ENCODE measurements at places on chromosomes 1 and 21.

DNA sequence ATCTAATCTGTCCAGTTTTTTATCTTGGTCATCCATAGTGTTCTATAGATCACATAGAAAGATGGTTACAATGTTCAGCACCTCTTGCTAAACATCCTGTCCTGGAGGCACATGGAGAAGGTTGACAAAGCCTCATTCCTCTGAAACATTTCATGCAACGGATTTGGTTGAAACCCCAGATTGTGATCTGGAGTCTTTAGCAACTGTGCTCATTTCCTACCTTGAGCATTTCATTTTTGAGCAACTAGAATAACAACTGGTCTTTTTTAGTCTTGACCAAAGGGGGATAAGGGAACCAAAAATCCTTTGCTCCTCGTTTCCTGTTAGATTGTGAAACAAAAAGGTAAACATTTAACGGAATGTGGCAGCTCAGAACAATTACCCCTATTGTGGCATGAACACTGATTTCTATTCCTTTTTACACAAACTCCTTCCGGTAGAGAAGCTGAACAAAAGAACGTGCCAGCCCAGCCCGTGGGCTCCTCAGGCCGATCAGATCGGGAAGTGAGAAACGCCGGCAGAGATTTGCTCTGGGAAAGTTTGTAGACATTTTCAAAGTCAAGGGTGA lies 94.7 kb upstream of the ERRFI1 start:
- peak; percentile 51 for DNase-seq

DNA sequence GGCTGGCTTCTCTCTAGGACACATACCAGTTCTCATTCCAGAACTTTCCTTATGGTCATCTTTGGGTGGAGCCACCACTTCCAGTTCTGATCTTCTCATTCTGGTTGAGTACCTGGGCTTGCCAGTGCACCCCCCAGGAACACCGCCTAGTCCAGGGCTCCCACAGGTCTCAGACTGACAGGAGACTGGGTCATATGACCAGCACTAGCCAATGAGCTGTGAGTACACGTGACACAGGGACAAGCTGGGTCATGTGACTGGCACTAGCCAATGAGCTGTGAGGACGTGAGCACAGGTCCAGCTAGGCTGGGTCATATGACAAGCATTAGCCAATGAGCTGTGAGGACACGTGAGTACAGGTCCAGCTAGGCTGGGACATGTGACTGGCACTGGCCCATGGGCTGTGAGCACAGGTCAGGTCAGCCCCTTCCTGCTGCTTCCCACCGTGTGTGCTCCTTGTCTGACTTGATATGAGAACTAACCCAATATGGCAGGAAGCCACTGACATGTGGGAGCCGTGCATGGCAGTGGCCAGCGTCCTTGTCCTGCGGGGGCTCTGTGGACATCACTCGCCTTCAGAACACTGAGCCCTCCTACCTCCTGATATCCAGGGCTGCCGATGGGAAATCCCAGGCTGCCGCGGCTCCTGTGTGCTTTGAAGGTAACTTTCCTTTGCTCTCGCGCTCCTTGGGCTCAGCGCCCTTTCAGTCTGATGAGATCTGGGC lies 22.7 kb downstream of the KRTAP10-1 start:
- no peak for DNase-seq

- DNase-seq: no peak
Measured at GRCh38 chr1:93584261-93585003, 97.2 kb downstream of the BCAR3 start.

DNA sequence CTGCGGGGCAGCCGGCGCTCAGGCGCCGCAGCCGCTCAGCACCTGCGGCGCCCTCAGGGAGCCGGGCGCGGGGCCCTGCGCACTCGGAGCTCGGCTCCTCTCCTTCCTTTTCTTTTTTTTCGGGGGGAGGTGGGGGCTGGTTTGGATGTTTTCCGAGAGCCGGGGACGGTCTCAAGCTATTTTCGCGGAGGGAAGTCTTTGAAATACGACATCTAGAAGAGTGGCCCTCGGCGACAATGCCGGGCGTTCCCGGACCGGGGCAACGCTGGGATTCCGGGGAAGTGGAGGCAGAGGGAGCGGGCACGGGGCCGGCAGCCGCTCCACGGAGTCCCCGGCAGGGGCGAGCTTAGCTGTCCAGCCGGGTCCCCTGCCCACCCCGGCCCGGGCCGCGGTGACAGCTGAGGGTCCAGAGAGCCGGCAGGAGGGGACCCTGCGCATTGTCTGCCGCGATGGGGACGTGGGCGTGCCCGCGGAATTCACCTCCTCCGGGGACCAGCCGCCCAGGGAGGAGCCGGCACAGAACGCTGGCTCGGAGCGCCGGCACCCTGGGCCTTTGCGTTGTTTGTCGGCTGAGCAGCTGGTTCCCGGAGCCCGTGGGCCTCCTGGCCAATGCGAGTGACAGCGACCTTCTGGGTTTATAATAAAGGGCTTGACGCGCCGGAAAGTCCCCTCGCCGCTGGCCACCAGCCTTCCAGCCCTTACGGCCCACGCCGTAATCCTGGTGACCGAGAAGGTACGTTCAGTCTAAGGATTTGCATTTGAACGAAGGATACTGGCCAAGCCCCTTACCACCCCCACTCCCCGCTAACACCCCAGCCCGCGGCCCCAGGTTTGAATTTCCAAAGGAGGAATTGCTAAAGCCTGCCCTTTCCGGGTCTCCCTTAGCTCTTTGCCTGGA lies 582 bp downstream of the SLC37A1 start:
- no peak for DNase-seq

- no peak for DNase-seq
Measured at GRCh38 chr1:22114083-22115012, 28.5 kb downstream of the WNT4 start.

- no peak for DNase-seq
Measured at GRCh38 chr1:40799351-40799867, 15.8 kb downstream of the KCNQ4 start.

GRCh38 chr1:66261364-66261763 lies 272.6 kb upstream of the SGIP1 start:
- DNase-seq: no peak

- no peak for DNase-seq
Measured at GRCh38 chr1:32992489-32993323, 28.1 kb upstream of the RNF19B start.

- no peak for DNase-seq
Measured at GRCh38 chr1:2356401-2356800, 35.0 kb downstream of the MORN1 start.

- DNase-seq: no peak
Measured at GRCh38 chr1:21340230-21340945, 50.1 kb upstream of the ECE1 start.

DNA sequence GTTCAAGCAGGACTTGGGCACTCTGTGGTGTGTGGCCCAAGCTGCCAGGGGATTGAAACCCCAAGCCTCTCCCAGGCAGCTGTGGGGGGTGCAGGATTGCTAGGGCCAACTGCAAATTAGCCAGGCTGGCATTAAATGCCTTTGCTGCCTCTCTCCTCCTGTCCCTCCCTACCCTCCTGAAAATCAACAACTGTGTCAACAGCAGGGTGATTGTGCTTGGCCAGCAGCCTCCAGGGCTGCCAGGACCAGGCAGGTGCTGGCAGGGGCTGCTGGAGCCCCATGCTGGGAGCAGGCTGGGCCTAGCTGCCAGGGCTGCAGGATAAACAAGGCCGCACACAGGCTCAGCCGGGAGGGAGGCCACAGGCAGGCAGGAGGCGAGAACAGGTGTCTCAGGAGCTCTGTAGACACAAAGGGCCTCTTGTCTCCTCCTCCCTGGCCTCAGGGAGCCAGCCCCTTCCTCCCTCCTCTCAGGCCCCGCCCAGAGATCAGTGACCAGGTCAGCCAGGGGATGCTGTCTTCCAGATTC lies 11.4 kb downstream of the SOX13 start:
- no peak for DNase-seq

- DNase-seq: no peak
Measured at GRCh38 chr1:245085508-245086095, 69.2 kb upstream of the KIF26B start.

DNA sequence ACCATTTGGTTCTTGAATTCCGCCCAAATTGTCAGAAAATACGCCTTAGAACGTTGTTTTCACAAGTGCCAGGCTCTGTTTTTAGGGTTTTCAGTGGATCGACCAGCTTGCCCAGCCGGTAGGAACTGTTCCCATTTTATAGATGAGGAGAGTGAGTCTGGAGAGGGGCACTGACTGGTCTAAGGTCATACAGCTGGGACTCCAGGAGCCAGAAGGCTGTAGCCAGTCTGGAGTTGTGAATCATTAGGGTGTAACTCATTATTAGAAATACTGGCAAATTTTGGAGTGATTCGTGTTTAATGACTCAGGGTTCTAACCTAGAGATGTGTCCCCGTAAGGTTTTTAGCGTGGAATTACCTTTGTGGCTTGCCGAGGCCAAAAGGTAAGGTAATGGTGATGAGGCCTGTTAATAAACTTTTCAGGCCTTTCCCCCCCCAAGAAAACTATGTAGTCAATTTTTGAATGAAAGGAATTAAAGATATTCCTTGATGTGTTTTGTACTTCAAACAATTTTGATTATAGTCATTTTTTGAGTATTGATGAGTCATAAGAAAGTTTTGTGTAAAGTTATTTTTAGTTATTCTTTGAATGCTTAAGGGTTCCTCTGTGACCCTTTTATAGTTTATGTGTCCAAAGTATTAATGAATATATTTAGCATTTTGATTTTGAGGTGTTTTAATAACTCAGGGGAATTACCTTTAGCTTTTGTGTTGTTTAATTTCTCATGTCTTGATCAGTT lies 2.1 kb downstream of the DYRK1A start:
- no peak for DNase-seq

DNA sequence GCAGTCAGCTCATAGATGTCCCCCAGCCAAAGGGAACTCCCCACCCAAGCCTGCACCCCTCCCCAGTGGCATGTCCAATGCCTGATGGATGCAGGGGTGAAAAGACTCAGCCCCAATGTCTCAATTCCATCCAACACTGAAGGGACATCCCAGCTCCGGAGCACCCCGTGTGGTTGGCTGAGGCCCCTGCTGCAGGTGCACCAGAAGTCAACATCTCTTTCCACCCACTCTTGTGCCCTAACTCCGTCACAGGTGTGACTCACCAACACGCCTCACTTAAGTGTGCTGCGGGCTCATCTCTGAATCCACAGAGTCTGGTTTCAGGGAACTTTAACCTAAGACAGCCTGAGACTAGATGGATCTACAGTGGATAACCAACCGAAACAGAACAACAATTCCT lies 40.9 kb upstream of the ZBTB18 start:
- DNase-seq: no peak

DNA sequence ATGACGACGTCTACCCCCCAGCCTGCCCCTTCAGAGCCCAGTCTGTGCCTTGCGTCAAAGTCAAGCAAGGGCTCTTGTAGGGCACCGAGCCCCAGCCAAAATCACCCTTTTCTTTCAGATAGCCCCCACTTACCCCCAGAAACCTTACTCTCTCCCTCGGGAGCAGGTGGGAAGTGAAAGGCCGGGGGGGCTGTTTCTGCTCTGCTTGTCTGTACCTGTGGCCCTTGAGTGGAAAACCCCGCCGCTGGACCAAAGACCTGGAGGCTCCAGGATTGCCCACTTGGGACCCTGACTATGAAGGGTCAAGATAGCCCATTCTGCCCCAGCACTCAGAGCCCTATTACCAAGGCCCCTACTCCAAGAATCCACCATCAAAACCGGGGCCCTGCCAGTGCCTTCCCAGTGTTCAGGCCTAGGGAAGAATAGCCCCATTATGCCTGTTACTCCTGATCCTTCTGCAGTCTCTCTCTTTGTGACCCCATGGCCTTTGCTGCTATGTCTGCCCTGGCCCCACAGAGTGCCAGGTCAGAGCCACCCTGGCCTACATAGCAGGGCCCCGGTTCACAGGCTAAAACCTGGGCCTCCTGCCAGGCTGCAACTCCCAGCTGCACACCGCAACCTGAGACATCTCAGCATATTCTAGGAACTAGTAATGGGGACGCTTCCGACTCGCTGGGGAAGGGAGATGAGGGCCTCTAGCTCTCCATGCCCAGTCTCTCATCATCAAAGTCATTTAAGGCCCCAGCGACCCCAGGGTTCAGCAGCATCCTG lies 22.2 kb upstream of the HPDL start:
- DNase-seq: no peak

DNA sequence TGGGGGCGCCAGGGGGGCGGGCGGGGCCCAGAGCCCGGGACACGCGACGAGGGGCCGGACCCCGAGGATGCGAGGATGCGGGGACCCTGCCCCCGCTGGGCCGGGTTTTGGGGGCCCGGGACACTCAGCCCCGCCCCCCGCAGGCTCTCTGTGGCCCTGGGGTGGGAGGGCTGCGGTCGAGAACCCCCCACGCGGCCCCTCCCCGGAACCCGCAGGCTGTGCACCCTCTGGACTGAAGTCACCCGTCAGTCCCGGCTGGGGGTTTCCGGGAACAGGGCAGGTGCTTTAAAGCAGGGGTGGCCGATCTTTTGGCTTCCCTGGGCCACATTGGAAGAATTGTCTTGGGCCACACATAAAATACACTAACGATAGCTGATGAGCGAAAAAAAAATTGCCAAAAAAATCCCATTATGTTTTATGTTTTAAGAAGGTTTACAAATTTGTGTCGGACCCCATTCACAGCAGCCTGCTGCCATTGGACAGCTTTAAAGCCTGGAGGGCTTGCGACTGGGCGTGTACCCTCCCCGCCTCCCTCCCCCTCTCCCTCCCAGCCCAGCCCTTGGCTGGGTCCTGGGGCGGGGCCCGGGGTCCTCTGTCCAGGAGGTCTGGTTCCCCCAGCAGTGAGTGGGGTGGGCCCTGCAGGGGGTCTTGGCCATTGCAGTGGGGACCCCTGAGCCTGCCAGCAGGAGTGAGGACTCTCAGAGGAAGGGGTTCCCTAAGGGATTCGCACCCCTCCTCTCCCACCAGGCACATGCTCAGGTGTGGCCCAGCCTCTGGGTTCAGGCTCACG lies 21.6 kb upstream of the C1orf159 start:
- no peak for DNase-seq

DNA sequence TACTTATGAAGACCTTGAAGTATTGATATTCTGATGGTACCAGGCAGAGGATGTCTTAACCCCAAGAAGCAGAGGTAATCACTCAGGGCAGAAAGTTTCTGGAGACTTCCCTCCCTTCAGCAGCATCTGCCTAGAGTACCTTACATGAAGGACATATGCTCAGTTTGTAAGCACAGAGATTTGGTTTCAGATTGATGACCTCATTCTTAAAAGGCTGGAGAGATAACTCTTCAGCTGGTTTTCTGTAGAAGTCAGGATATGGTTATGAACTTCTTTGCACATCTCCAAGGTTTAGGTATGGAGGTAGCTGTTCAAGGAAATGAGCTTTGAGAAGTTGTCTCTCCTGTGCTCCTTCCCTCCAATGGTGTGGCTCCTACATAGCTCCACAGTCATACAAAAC lies 148.7 kb downstream of the HHIPL2 start:
- DNase-seq: no peak

- DNase-seq: no peak
Measured at GRCh38 chr1:172537366-172537765, 4.4 kb downstream of the SUCO start.

- no peak for DNase-seq
Measured at GRCh38 chr1:246550402-246550801, 15.7 kb downstream of the TFB2M start.

DNA sequence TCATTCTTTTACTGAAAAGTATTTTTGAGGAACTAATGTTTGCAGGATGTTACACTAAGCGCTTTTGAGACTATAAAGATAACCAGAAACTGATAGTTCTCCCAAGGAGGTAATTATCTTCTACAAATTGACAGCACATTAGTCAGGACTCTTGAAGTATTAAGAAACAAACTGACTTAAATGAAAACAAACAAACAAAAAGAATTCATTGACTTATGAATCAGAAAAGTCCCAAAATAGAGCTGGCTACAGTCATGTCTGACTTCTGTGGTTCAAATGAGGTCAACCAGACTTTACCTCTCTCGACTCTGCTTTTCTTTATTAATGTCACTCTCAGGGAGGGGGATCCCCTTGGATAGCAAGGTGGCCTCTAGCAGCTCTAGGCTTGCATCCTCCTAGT lies 296.8 kb downstream of the TPR start:
- DNase-seq: no peak
